ENCODE measurements at places on chromosomes 3 and 15. TPM values are rescaled to one million over a fixed set of nuclear protein-coding genes. Genes with fewer than 3 reads are reported as not detected.

- no peak for DNase-seq
Measured at GRCh38 chr15:51692154-51692553, 10.9 kb downstream of the SCG3 start.

The CELSR3 gene
- total RNA-seq = 4.5 TPM

DNA sequence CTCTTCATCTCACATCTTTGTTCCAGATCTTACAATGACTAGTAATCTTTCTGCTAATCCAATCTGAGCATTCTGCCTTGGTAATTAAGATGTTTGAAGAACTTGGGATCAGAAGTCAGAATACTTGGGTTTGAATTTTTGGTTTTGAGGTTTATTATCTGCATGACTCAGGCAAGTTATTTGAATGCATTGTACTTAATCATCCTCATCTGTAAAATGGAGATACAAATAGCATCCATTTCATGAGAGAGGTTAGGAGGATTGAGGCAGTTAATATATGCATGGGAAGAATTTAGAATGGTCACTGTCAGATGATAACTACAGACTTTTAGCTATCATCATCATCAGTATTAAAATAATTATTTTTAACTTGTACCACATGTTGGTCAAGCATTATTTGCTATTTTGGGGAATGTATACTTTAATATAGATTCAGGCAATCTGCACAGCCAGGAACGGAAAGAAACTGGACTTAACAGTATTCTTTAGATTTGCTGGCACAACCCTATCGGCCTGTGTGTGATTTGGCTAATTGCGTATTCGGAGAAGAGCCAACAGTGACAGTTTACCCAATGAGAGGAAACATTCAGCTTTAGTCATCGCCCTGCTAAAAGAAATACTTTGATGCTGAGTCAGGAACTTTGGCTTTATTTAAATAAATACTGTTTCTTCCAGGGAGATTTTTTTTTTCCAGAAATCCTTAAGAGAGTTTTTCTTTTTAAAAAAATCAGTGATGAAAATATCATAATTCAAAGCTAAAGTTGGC is 600.0 kb downstream of the ROBO1 start:
- peak; percentile 87 for DNase-seq

DNA sequence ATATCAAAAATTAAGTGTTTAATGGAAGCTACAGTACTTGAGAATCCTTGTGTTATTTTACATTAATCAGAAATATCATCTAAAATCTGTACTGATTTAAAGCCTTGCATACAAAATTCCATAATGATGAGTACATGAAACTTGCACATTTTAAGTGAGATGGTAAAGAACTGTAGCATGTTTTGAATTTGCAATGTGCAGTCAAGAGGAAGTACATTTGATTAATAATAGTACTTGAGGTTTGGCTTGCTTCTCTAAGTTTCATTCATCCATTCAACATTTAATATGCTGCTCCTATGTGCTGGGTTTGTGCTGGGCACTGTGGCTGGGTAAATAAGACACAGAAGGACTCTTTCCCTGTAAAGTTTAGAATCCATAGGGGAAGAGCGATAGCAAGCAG is 332.3 kb downstream of the CNTN3 start:
- no peak for DNase-seq

The CPNE4 gene
- total RNA-seq = 0.13 TPM

The FAM81A gene
- 0.06 TPM for total RNA-seq

Measured in LHCN-M2 (cell line).